ENCODE measurements at places on chromosomes 12 and 14. TPM values are rescaled to one million over a fixed set of nuclear protein-coding genes. Genes with fewer than 3 reads are reported as not detected.

Gene NANOG
- 0.17 TPM for total RNA-seq

Gene BMP4
- total RNA-seq = 62.8 TPM

Gene DPY19L2
- total RNA-seq = 48.8 TPM

Gene CCDC175
- total RNA-seq = 1.5 TPM

Gene ADCY6
- 39.9 TPM for total RNA-seq

Gene DCTN2
- 125 TPM for total RNA-seq

Gene C2CD5
- 44.2 TPM for total RNA-seq

Gene RNASE2
- 5.8 TPM for total RNA-seq

Gene SCNN1A
- total RNA-seq = 1.3 TPM

Gene SGPP1
- 52.0 TPM for total RNA-seq

Gene LRP1-AS
- total RNA-seq = not detected

Gene RPL10L
- not detected for total RNA-seq

Gene GUCY2C
- not detected for total RNA-seq

Gene TMTC2
- 23.6 TPM for total RNA-seq

All from spinal cord (tissue), 10 donors.